Neural crest cell (in vitro differentiated cells): ENCODE measurements at places on chromosomes 11 and 22.
A peak's percentile ranks its signal among the peaks of the same experiment; 100 is the strongest.

GRCh38 chr22:42909363-42910058, 52.4 kb upstream of the ARFGAP3 start:
- DNase-seq: no peak

GRCh38 chr22:25236417-25236816, 17.0 kb downstream of the CRYBB2 start:
- no peak for DNase-seq

DNA sequence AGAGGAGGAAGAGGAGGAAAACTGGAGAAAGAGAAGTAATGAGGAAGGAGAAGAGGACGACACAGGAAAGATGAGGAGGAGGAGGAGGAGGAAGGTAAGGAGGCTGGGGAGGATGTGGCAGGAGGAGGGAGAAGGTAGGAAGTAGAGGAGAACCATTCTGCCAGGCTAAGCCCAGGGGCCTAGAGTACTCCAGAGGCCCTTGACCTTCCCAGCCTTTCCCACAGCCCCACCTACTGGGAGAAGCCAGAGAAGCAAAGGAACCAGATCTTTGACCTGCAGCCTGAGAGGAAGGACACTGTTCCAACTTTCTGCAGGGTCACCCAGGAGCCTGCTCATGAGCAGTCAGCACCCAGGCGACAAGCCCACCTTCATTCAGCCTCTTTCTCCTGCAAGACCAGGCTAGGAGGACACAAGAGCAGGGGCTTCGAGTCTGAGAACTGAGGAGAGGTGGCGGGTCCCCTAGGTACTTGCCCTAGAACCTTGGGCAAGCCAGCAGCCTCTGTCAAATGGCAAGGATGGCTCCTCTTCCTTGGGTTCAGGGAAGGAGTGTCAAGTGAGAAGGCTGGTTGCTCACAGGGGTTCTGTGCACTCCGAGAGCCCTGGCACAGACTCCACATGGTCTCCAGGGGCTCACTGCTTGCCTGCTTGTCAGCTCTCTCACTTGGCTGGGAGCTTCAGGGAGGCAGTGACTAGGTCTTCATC, 27.9 kb upstream of the OAF start:
- no peak for DNase-seq

DNA sequence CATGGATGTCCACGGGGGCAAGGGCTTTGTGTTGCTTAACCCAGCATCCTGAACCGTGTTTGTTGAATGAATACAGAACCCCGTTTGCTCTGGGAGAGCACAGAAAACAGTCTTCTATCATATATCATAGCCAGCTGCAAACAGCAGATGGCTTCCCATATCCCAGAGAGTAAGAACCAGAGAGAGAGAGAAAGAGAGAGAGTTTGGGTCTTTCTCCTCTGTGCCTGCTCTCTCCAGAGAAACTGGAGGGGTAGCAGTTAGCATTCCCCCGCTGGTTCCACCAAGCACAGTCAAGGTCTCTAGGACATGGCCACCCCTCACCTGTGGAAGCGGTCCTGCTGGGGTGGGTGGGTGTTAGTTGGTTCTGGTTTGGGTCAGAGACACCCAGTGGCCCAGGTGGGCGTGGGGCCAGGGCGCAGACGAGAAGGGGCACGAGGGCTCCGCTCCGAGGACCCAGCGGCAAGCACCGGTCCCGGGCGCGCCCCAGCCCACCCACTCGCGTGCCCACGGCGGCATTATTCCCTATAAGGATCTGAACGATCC, 440 bp upstream of the TIMP3 start:
- DNase-seq: no peak

GRCh38 chr22:25192406-25192805, 7.3 kb upstream of the CRYBB3 start:
- no peak for DNase-seq

- no peak for DNase-seq
Measured at GRCh38 chr22:29263791-29264276, 3.9 kb downstream of the RHBDD3 start.

DNA sequence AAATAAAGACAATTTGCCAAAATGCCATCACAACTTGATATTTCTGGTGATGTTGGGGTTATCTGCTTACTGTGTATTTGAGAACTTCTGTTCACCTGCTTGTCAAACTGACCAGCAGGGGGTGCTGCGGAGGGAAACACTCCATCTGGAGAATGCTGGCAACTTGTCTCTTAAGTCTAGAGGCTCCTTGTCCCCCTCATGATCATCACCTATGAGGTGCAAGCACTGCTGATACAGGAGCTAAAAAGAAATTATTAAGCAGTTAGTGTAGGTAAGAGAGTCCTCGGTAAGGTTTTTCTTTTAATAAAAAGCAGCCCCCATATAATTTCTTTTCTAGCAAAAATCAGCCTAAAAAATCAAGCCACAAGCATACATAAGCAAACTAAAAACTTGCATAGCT, 32.7 kb upstream of the GLYATL1B start:
- peak; percentile 74 for DNase-seq

DNA sequence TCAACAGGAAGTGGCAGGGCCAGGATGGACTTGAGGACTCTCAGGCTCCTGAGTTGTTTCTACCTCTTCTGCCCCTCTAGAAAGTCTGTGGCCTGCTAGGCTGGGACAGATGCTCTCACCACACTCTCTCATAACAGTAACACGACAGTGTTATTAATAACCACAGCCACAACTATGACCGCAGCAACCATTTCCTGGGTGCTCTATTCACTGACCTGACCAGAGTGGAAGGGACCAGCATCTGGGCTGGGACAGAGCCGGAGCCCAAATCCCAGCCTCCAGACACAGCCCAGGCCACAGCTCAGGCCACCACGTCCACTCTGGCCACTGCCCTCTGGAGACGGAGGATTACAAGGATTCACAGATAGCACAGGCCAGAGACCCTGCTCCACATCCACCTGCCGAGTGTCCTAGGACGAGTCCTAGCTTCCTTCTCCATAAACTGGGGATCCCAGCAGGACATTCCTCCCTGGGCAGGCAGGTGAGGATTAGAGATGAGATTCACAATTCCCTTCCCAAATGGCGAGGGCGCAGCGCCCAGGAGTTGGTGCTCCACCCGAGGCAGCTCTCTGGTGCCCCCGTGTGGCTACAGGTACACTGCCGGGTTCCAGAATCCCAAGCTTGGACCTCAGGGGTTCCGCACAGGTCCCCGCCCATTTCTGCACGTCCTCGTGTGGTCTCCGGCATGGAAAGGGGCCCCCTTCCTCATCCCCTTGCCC, 7.1 kb downstream of the PNPLA5 start:
- DNase-seq: peak; percentile 75

DNA sequence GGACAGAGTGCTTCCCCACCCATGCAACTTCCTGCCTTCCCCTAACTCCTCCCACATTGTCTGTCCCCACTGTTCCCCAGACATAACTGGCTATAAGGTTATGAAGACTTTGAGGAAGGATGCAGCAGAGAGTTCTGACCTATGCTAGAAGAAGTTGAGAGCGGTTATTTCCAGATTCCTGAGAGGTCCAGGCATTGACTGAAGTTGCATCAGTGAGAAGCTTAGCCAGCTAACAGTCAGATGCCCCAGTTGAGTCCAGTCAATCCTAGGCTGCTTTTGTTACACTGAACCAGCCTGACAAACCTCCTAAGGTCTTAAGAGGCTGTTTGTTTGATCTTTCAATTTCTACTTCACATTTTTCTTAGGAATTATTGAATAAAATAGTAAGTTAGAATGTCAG, 937.9 kb upstream of the CCDC90B start:
- DNase-seq: no peak
